Lower lobe of right lung (tissue), 2 donors: ENCODE measurements at places on chromosomes 2 and 18. TPM values are rescaled to one million over a fixed set of nuclear protein-coding genes. Genes with fewer than 3 reads are reported as not detected.

Gene ACTG2
- 22.2 TPM for total RNA-seq

GRCh38 chr2:46082531-46083485 lies 214.4 kb upstream of the EPAS1 start:
- peaks cover 15% of the 10 kb centered on the region for H3K36me3 ChIP-seq
- peaks cover 34% of the 10 kb centered on the region for H3K4me1 ChIP-seq

Gene NFE2L2
- total RNA-seq, result 105 TPM

GRCh38 chr2:27281442-27281841 lies 787 bp upstream of the TRIM54 start:
- DNase-seq, result no peak
- H3K27ac ChIP-seq, result no peak overlapping the region
- peaks cover 8% of the 10 kb centered on the region for H3K4me1 ChIP-seq
- no peak overlapping the region for H3K4me3 ChIP-seq
- H3K27me3 ChIP-seq, result peaks cover 10% of the 10 kb centered on the region

GRCh38 chr2:27152796-27153464 lies 4.1 kb downstream of the TCF23 start:
- H3K4me1 ChIP-seq, result no peaks in the 10 kb centered on the region
- H3K27ac ChIP-seq, result no peak overlapping the region
- H3K4me3 ChIP-seq, result no peak overlapping the region
- no peaks in the 10 kb centered on the region for H3K36me3 ChIP-seq
